ENCODE measurements at places on chromosomes 2 and 18.

GRCh38 chr18:71878226-71878625 is 665.9 kb downstream of the CBLN2 start:
- no peak for DNase-seq

GRCh38 chr2:79822136-79822535 is 309.3 kb downstream of the CTNNA2 start:
- DNase-seq, result no peak

DNA sequence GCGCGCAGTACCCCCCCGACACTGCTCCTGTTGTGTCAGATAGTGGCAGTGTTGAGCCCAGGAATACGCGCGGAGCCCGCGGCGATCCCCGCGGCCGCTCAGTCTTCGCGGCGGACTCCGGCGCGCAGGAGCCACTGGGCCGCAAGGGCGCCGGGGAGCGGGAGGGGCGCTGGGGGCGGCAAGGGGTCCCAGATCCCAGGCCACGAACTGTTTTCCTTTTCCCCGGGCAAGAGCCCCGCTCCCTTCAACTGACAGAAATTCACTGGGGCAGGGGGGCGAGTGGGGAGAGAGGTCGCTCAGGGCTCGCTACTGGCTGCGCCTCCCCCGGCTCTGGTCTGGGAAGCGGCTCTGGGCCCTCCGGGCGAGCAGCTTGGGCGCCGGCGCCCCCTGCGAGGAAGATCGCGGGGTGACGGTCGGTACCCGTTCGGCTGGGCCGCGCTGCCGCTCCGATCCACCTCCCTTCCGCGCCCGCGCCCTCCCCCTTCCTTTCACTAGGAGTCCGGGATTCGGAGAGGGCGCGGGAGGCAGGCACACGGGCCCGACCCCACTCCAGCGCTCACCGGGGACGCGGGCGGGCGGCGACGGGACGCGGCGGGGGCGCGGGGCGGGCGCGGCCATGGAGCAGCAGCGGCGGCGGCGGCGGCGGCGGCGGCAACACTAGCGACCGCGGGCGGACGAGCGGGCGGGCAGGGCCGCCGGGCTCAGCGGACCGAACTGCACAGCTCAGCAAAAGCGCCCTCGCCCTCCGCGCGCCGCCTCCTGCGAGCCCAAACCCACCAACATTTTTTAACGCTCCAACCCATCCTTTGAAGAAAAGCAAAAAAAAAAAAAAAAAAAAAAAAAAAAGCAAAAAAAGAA is 1.4 kb upstream of the SETBP1 start:
- no peak for DNase-seq

GRCh38 chr2:134836986-134837385 is 1.4 kb upstream of the ACMSD start:
- no peak for DNase-seq

GRCh38 chr2:237672731-237673129 is 45.3 kb downstream of the LRRFIP1 start:
- DNase-seq, result no peak

- DNase-seq, result no peak
Measured at GRCh38 chr2:3298191-3298590, 79.4 kb downstream of the EIPR1 start.

GRCh38 chr2:216405588-216405987 is 6.7 kb upstream of the SMARCAL1 start:
- no peak for DNase-seq

- DNase-seq, result no peak
Measured at GRCh38 chr18:28163201-28163775, 13.6 kb downstream of the CDH2 start.

- DNase-seq, result no peak
Measured at GRCh38 chr2:71694501-71695234, 241.3 kb downstream of the DYSF start.

GRCh38 chr18:46155641-46156051 is 51.5 kb downstream of the HAUS1 start:
- no peak for DNase-seq

DNA sequence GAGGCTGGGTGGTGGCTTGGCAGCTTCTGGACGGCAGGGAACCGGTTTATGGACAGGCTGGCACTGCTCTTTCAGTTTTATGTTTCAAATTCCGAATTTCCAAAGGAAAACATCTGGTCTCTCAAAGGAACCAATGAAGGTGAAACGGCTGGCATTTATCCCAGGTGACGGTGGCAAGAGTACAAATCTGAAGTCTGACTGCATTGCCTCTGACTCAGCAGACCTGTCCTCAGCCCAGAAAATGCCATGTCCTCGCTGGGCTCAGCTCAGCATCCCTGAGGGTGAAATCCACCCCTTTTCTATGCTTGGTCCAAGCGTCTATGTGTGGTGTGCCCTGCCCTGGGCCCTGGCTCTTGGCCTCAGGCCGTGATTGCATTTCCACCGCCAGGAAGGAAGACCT is 38.1 kb downstream of the NAPG start:
- DNase-seq, result no peak

- DNase-seq, result peak; percentile 79
Measured at GRCh38 chr2:73779467-73780236, at the start of gene DUSP11. TSS of gene DUSP11 (minus strand) at chr2:73780103. CDS start at chr2:73779974, 129 bp downstream.

- DNase-seq, result no peak
Measured at GRCh38 chr18:28287146-28287545, 110.2 kb upstream of the CDH2 start.

DNA sequence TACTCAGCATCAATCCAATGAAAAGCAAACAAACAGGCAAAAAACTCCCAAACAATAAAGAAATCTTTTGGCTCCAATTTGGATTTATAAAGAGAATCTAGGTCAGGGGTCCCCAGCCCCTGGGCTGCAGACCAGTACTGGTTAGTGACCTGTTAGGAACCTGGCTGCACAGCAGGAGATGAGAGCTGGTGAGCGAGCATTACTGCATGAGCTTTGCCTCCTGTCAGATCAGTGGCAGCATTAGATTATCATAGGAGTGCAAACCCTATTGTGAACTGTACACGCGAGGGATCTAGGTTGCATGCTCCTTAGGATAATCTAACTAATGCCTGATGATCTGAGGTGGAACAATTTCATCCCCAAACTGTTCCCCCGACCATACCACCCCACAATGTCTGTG is 102.2 kb downstream of the KIAA1328 start:
- DNase-seq, result no peak

DNA sequence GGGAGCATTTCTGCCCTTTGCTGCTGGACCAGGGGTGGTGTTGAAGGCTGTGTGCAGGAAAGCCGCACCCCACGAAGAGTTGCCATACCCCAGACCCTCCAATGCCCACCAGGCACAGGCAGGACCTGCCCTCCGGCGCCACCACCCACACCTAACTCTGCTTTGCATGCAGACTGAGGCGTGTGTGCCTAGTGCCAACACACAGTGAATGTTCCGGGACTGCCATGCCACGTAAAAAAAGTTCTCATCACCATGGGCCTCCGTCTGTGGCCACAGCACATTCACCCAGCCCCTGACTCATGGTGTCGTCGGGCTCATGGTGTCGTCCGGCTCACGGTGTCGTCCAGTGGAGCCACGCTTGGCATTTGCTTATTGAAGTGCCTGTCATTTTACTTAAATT is 184.9 kb upstream of the RAB6C start:
- DNase-seq, result no peak

GRCh38 chr2:42340045-42340937 is 20.7 kb downstream of the COX7A2L start:
- no peak for DNase-seq

- no peak for DNase-seq
Measured at GRCh38 chr2:108776475-108776874, 10.1 kb upstream of the CCDC138 start.

- DNase-seq, result no peak
Measured at GRCh38 chr2:113240915-113241911, 37.5 kb downstream of the PAX8 start.

DNA sequence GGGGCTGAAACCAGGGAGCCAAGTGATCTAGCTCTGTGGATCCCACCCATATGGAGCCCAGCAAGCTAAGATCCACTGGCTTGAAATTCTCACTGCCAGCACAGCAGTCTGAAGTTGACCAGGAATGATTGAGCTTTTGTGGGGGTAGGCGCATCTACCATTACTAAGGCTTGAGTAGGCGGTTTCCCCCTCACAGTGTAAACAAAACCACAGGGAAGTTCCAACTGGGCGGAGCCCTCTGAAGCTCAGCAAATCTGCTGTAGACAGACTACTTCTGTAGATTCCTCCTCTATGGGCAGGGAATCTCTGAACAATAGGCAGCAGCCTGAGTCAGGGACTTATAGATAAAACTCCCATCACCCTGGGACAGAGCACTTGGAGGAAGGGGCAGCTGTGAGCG is 96.7 kb downstream of the CCDC148 start:
- DNase-seq, result no peak

DNA sequence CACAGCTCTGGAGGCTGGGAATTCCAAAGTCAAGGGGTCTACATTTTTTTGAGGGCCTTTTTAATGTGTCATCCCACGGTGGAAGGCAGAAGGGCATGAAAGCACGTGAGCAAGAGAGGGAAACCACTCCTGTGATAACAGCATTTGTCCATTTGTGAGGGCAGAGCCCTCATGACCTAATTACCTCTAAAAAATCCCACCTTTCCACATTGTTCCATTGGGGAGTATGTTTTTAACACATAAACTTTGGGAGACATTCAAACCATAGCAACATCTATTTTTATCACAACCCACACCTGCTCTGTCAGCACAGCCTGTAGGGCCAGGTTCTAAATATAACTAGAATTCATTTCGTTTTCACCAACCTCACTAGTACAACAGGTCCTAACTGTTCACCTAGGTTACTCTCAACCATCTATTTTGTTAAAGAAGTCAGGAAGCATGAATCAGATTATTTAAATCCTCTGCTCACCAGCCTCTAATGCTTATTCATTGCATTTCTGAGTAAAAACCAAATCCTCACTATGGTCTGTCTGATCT is 92.2 kb upstream of the DPP10 start:
- DNase-seq, result no peak

- no peak for DNase-seq
Measured at GRCh38 chr2:101823859-101824258, 126.4 kb downstream of the MAP4K4 start.

DNA sequence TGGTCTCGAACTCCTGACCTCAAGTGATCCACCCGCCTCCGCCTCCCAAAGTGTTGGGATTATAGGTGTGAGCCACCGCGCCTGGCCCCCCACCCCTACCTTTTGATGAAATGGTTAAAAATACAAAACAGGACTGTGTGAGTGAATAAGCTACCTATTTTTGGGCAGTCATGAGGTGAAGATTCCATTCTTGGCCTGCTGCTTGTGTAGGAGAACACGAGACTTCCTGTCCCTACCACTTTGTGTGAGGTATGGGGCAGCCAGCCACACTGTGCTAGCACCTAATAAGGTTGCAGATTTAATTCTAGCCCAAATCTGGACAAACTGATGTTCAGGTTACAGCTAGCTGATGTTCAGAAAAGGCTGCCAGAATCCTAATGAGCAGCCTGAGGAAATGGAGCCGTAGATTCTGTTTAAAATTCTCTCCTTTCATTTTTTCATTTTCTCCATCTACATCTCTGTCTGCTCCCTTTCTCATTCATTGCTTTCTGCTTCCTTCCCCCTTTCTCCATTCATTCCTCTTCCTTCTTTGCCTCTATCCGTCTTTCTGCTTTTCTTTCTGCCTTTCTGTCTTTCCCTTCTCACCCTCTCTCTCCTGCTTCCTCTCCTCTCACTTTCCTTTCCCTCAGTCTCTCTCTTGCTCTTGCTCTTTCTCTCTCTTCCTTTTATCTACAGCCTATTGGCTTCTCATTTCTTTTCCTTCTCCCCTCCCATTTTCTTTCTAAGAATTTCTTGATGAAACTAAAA is 4.6 kb upstream of the LTBP1 start:
- DNase-seq, result no peak

- DNase-seq, result no peak
Measured at GRCh38 chr2:98674233-98674964, 56.5 kb downstream of the MGAT4A start.

GRCh38 chr18:2826581-2826980 is 20.2 kb upstream of the EMILIN2 start:
- no peak for DNase-seq

GRCh38 chr2:70894765-70895164 is 40.9 kb upstream of the ATP6V1B1 start:
- DNase-seq, result no peak

DNA sequence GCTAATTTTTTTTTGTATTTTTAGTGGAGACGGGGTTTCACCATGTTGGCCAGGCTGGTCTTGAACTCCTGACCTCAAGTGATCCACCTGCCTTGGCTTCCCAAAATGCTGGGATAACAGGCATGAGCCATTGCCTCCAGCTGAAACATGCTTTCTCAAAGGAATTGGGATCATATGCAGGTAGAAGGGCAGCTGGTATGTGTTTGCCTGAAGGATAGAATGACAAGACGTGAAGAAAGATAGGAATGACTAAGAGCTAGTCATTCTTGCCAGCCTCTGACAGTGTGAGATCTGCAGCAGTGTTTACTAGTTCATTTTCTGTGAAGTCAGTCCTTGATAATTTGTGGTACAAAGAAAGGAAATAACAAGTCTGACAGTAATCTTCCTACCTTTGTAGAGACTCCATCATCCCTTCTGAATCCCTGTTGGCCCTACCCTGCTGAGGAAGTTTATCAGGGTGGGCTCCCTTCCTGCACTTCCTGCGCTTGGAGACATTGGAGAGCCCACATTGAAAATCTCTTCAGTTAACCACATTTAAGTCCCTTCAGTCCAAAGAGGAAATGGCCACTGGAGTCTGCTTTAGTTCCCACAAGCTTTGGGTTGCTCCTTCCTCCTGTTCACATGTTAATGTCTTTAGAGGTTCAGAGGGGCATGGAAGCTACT is 14.7 kb downstream of the CFLAR start:
- DNase-seq, result no peak

DNA sequence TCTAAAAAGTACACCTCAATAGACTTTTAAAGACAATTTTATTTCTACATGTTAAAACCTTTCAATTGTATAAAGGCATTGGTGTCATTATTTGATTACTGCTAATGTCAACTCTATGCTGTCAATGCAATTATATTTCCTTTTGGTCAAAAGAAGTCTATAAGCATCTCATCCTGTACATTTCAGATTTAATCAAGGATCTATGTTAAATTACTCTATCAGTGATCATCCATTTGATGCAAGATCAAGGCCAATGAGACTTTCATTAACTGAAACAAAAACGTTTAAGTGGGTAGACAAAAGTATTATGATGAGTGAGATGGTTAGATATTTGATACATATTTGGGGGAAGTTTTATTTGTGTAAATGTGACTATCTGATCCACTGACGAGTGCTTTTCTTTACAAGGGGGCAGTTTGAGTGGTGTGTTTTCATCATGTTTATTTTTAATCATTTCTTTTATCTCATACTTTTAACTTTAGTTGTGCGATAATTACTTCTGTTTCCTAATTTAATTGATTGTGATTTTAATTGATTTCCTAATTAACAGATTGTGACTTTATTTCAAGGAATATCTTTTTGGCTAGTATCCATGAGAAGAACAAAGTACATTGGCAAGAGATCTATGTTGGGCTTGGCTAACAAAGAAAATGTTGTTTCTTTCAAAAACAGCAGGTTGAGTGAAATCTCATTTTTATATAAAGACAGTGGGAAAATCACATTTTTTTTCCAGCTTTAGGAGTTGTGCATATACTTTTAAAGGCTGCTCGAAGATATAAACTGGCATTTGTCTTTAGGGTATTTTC is 1.1 kb downstream of the ARHGAP28 start:
- no peak for DNase-seq
